ENCODE measurements at places on chromosomes 1 and 21.

GRCh38 chr21:45951676-45952075 is 29.9 kb upstream of the COL6A1 start:
- no peak for DNase-seq

DNA sequence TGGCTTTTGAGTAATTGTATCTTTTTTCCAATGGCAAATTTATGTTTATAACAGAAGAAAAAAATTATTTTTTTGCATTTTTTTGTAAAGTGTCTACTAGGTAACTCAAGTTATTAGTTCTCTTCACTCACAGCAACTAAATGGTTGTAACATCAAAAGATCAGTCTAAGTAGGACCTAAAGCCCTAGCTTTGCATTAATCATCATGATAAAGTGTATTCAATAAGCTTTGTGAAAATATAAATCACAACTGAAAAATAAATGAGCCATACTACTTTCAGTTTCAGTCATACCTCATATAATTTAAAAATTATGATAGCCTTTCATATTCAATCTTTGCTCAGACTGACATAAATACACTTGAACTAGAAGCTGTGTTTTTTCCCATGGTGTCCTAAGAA is 6.9 kb downstream of the TAF5L start:
- no peak for DNase-seq

GRCh38 chr21:43884012-43884860 is 19.2 kb downstream of the AGPAT3 start:
- DNase-seq: no peak

- DNase-seq: no peak
Measured at GRCh38 chr1:230573658-230574057, 68.6 kb upstream of the COG2 start.

DNA sequence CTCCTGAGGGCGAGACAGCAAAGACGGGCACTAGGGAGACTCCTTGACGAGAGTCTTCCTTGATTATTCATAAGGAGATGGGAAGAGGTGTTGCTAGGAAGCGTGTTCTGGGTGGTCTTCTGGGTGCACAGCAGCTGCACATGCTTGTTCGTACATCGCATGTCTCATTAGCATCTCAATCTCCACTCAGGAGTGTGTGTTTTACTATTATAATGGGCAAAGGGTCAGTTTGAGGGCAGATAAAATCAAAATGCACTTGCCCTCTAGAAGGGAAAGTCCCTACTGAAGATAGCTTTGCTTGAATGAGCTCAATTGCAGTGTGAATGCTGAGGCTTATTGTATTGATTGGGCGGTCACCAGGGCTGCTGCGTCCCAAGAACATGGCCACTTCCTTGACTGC is 50.2 kb upstream of the SCCPDH start:
- no peak for DNase-seq

DNA sequence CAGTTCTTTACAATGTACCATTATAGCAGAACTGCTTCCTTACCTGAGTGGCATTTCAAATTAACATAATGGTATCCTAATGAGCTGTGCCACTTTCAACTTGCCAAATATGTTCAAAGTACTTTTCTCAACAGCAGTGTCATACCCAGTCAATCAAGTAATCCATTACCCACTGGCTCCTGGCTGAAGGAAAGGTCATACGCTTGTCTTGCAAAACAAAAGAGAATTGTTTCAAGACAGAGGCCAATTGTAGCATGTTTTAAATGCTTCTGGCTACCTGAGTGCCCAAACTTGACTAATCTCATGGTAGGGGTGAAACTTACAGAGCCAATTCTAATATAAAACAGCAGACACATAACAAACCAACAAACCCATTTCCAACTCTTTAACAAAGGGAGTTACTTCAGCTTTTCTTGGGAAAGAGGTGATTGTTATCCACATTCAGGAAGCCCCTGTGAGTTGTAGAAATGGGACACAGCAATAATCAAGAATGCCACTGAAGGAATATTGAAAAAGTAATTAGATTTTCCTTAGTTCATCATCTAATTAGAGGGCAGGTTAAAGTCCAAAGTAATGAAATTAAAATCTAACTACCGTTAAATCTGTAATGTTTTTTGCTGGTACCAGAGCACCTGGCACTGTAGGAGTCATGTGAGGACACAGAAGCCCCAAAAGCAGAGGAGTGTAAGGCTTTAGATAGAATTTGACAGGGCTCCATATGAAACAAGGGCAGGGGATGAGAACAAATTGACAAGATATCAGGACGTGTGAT is 241.9 kb downstream of the RWDD3 start:
- DNase-seq: no peak

GRCh38 chr1:220809704-220810103 is 23.0 kb downstream of the MTARC1 start:
- no peak for DNase-seq

- no peak for DNase-seq
Measured at GRCh38 chr1:88324899-88325298, 359.2 kb upstream of the PKN2 start.

- no peak for DNase-seq
Measured at GRCh38 chr1:87113313-87113712, 198.9 kb downstream of the HS2ST1 start.

DNA sequence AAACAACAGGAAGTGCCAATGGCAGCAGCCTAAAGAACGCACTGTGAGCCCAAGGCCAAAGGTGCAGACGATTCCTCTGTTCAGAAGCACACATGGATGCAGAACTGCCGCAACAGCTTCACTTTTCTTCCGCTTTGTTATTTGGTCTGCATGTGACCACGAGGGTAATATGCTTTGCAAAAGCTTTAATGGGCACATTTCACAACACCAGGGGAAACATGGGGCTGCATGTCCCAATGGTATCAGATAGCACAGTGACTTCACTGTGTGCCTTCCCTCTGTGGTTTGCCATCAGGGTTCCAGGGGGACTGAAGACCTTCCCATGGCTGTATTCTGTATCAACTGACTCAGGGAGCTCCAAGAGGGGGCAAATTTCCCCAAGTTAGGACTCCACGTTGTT is 28.3 kb downstream of the THAP3 start:
- DNase-seq: no peak

Data from C1 segment of cervical spinal cord (tissue), 14 donors.